Iris pigment epithelial cell (primary cell): ENCODE measurements at places on chromosomes 16 and 17.

DNA sequence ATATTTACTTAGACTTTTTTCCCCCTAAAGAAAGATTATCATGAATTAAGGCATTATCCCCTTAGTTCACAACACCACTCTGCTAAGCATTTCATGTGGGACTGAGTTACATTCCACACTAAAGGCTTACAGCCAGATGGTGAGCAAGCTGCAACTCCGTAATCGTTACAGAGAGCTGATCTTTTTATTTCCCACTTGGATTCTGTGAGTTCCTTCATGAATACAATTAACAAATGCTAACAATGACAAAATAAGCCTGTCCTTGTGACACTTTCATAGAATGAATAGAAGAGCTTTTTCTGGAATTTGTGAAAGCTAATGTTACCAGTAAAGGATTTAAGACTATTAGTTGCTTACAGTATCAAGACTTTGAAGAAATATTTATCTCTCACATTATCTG, 8.7 kb downstream of the OGFOD1 start:
- no peak for DNase-seq

DNA sequence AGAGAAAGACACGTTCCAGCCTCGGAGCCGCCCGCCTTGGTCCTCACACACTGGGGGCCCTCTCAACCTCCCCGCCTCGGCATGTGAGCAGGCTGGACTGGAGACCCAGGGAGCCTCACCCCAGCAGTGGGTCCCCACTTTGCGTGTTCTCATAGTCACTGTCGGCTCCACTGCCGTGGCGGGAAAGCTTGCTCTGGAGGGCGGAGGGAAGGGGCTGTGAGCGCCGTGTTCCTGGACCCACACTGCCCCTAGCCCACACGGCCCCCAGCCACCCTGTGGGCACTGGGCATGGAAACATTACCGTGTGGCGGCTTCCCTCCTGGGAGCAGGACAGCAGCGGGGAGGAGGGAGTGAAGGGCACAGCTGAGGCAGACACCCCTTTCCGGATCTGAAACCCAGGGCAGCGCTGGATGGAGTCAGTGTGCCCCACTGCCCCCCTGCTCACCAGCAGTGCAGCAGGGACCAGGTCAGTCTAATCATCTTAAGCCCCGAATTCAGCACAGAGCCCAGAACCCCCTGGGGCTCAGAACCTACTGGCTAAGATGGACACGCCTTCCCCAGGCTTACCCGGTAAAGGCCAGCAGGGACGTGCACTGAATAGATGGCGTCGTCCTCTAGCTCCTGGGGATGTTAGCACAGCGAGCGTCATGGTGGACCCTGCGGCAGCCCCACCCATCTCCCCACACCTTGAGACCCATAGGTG, 7.2 kb downstream of the TP53I13 start:
- no peak for DNase-seq

GRCh38 chr16:28163699-28164098, 48.1 kb downstream of the XPO6 start:
- no peak for DNase-seq

DNA sequence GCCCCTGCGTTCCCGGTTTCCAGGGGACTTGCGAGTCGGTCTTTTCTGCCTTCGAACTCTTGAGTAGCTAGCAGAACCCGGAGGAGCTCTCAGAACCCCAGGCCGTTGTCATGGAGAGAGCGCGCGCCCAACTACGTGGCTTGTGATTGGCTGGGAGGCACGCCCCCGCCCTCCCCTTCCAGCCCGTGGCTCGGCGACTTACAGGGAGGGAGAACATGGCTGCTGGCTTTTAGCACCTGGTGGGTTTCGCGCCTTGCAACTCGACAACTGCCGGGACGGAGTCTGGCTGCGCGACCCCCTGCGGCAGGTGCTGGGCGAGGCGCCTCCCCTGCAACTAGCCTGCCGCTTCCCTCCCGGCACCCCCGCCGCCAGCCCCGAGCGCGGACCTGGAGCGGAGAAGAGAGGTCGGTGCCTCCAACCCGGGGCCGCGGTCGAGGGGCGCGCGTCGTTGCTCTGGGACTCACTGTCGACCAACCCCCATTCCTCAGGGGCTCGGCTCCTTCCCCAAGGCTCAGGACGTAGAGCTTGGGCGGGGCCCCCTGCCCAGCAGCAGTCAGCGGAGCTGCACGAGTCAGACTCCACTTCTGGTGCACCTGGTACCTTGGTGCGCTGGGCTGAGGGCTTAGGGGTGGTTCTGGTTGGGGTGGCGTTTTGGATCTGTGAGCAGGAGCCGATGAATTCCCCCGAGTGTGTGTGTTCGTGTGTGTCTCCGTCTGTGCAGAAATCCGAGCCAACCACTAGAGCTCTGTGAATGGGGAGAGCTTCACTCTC, 9.0 kb upstream of the ZFP90 start:
- DNase-seq: peak; percentile 85

GRCh38 chr16:76940251-76940650, 250.7 kb upstream of the MON1B start:
- DNase-seq: no peak

DNA sequence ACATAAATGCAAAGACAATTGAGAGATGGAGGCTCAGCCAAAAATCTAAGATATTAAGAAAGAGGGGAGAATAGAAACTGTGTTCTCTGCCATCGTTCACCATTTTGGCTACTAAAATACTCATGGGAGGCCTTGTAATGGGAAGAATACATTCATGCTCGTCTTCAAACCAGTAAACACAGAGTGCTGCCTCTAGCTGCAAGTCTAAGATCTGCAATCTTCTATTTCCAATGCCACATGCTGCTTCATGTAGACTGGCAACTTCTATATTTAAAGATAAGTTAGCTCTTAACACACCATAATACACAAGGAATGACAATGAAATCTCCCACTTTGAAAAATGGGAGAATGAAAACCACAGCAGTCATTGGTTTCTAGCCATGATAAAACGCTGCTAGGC, 387.3 kb downstream of the HS3ST3B1 start:
- DNase-seq: no peak

DNA sequence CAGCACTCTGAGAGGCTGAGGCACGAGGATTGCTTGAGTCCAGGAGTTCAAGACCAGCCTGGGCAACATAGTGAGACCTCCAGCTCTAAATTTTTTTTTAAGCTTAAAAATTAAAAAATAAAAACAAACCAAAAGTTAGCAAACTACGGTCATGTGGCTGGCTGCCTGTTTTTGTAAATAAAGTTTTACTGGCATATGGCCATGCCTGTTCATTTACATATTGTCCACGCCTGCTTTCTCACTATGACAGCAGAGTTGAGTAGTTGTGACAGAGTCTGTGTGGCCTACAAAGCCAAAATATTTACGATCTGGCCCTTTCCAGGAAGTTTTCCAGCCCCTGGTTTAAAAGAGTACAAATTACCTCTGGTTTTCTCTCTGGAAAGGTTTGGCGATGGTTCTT, 3.3 kb downstream of the SLX4 start:
- no peak for DNase-seq
